Vagina (tissue), 2 donors: ENCODE measurements at places on chromosomes 7 and 10. TPM values are rescaled to one million over a fixed set of nuclear protein-coding genes. Genes with fewer than 3 reads are reported as not detected.

The DYNC1I1 gene
- total RNA-seq, result 12.0 TPM

GRCh38 chr10:61852261-61852660 lies 49.2 kb upstream of the ARID5B start:
- no peak for DNase-seq
- no peaks in the 10 kb centered on the region for H3K36me3 ChIP-seq
- H3K27ac ChIP-seq, result no peak overlapping the region
- no peak overlapping the region for H3K4me3 ChIP-seq
- no peaks in the 10 kb centered on the region for H3K27me3 ChIP-seq

DNA sequence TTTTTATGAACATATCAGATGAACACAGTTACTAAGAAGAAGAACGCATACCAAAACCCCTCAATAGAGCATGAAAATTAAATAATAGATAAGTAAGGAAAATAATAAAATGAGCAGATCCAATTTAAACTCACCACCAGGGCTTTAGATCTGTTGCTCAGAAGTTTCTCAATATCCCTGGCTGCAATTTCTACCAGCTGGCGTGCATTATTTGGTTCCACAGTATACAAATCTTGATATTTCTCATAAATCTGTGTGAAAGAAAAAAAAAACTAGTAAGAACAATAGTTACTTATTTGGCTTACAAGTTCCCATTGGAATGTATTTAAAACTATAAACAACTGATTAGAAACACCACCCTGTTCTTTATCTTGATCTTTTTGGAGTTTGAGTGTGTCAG lies 108.6 kb downstream of the CACNA2D1 start:
- H3K4me1 ChIP-seq, result no peaks in the 10 kb centered on the region
- no peak for DNase-seq
- H3K36me3 ChIP-seq, result no peaks in the 10 kb centered on the region
- H3K4me3 ChIP-seq, result no peak overlapping the region
- no peak overlapping the region for H3K27ac ChIP-seq
- H3K27me3 ChIP-seq, result no peaks in the 10 kb centered on the region

The RAB19 gene
- total RNA-seq, result not detected

The AEBP1 gene
- total RNA-seq, result 321 TPM

GRCh38 chr10:90635111-90635765 lies 222.6 kb downstream of the HTR7 start:
- no peaks in the 10 kb centered on the region for H3K4me1 ChIP-seq
- H3K36me3 ChIP-seq, result no peaks in the 10 kb centered on the region
- no peaks in the 10 kb centered on the region for H3K27me3 ChIP-seq
- H3K4me3 ChIP-seq, result no peak overlapping the region
- no peak for DNase-seq
- no peak overlapping the region for H3K27ac ChIP-seq

The ASAH2B gene
- total RNA-seq, result 0.74 TPM

The PIP gene
- total RNA-seq, result 2.5 TPM

The SYCE1 gene
- total RNA-seq, result not detected

The C10orf105 gene
- total RNA-seq, result 0.49 TPM
